RPMI7951 (cell line): ENCODE measurements at places on chromosomes 5 and 9. TPM values are rescaled to one million over a fixed set of nuclear protein-coding genes. Genes with fewer than 3 reads are reported as not detected.

Gene GALNT10
- 26.4 and 27.9 TPM in 2 replicates for total RNA-seq

Gene FGF1
- 11.5 and 13.1 TPM in 2 replicates for total RNA-seq

Gene LCN9
- not detected in 2 replicates for total RNA-seq

Gene MAMDC4
- total RNA-seq, result 0.36 and 0.39 TPM in 2 replicates

Gene PLPP7
- total RNA-seq, result 11.4 and 13.5 TPM in 2 replicates

Gene KIF4B
- total RNA-seq, result not detected in 2 replicates

Gene AQP7
- not detected in 2 replicates for total RNA-seq

Gene RGS14
- 4.6 and 10.2 TPM in 2 replicates for total RNA-seq

Gene SLC27A6
- total RNA-seq, result not detected in 2 replicates

Gene CCDC180
- 0.29 and 0.72 TPM in 2 replicates for total RNA-seq

Gene SLC1A3
- 48.9 and 58.8 TPM in 2 replicates for total RNA-seq

Gene DDX4
- total RNA-seq, result not detected in 2 replicates

Gene SLC25A2
- 0.48 TPM in 1 of 2 replicates, not detected in the other for total RNA-seq

Gene RETREG1
- total RNA-seq, result 2.8 TPM in 2 replicates

Gene TSSK1B
- not detected in 2 replicates for total RNA-seq

Gene HTR4
- not detected in 2 replicates for total RNA-seq

Gene ELAVL2
- 0.98 and 1.1 TPM in 2 replicates for total RNA-seq

Gene HCN1
- 0.10 TPM in 1 of 2 replicates, not detected in the other for total RNA-seq

Gene CCNO
- total RNA-seq, result 1.2 and 2.6 TPM in 2 replicates

Gene PTTG1
- total RNA-seq, result 1,242 and 1,282 TPM in 2 replicates

Gene WNT8A
- total RNA-seq, result not detected in 2 replicates

Gene TTC33
- total RNA-seq, result 13.4 and 19.5 TPM in 2 replicates

Gene CDH9
- total RNA-seq, result not detected in 2 replicates

Gene FOCAD
- total RNA-seq, result 44.2 and 54.1 TPM in 2 replicates

Gene SLC22A4
- total RNA-seq, result 6.7 and 6.9 TPM in 2 replicates

Gene GHR
- total RNA-seq, result under 0.01 and 0.20 TPM in 2 replicates

Gene TRAF1
- 3.1 and 3.4 TPM in 2 replicates for total RNA-seq

Gene SLC27A4
- 19.2 and 22.1 TPM in 2 replicates for total RNA-seq

Gene PLAC8L1
- not detected in 2 replicates for total RNA-seq

Gene FOXD4L4
- 0.20 TPM in 1 of 2 replicates, not detected in the other for total RNA-seq

Gene GFI1B
- total RNA-seq, result not detected in 2 replicates

Gene AMBP
- 0.48 and 4.6 TPM in 2 replicates for total RNA-seq

Gene COL23A1
- 0.12 and 0.39 TPM in 2 replicates for total RNA-seq

Gene OR1Q1
- not detected in 2 replicates for total RNA-seq

Gene LHX3
- not detected in 2 replicates for total RNA-seq

Gene SLC46A2
- not detected in 2 replicates for total RNA-seq

Gene TCOF1
- 19.1 and 21.4 TPM in 2 replicates for total RNA-seq
